ENCODE measurements at places on chromosomes 2 and 18.

DNA sequence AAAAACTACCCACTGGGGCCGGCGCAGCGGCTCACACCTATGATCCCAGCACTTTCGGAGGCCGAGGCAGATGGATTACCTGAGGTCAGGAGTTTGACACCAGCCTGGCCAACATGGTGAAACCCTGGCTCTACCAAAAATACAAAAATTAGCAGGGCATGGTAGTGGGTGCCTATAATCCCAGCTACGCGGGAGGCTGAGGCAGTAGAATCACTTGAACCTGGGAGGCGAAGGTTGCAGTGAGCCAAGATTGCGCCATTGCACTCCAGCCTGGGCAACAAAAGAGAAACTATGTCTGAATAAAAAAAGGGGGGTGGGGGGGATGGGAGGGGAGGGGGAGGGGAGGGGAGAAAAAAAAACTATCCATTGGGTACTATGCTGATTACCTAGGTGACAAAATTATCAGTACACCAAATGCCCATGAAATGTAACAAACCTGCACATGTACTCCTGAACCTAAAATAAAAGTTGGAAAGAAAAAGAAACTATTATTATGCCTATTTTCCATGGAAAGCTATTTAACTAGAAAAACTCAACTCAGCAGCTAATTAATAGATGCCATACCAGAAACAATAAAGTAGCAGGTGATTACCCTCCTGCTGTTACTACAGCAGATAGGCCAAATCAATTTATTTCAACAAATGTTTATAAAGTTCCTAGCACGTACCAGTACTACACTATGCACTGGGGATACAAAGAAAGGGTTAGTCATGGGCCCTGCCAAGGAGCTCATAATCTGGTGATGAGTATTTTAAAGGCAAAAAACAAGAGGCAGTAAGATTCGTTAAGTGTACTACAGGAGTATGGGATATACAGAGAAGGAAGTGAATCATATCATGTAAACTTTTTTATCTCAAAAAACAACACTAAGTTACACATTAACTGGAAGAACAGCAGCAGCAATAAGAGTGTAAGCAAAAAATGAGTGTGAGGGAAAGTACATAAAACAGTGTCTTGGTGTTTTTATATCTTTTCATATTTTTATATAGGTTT lies 112.8 kb upstream of the SLC39A10 start:
- DNase-seq: no peak

DNA sequence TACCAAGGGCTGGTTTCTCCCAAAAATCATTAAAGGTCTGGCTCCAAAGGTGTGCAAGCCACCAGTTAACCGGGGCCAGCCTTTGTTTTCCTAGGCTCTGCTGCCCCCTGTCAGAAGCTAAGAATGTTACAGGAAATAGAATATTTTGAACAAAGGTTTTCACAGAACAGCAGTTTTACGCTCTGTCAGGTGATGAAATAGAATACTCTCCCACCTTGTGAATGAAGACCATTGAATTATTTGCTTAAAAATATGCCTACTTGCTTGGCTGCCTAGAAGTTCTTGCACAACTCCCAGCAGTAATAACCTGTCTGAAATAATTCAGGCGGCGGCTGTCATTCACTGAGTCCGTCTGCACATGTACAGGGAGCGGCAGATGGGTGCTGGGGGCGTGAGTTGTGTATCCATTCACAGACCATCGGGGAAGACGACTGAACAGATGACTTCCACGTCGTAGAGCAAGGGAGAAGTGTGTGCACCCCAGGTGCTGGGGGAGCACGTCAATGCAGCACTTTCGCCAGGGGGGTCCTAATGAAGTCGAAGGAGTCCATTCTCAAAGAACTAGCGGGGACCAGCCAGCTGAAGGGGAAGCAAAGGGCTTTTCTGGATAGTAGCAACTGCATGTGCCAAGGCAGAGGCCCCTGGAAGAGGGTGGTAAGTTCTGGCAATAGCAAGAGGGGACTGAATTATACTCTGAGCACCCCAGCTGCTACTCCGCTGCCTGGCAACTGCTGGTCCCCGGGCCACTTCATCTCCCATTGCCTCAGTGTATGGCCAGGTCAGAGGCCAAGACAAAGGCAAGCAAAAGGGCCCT lies 56.1 kb downstream of the SF3B1 start:
- DNase-seq: peak; percentile 96

DNA sequence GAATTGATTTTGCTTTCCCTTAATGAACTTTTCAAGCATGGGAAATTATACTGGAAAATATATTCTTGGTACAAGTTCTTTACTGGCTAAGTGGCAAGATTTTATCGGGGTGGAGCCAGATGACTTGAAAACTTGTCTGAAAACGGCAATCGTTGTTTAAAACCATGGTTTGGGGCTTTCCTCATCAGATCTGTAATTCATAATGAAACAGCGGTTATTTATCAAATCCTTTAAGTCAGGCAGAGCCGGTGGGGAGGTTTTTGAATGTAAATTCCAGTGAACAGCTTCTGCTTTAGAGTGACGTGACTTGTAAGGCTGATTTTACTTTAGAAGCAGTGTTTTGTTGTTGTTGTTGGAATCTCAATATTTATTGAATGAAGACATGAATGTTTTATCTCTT lies 2.6 kb downstream of the SEC11C start:
- no peak for DNase-seq

GRCh38 chr2:98471402-98472131 lies 26.9 kb downstream of the INPP4A start:
- no peak for DNase-seq

- DNase-seq: no peak
Observed at GRCh38 chr18:35743916-35744315, 162.4 kb downstream of the GALNT1 start.

GRCh38 chr2:85551698-85552678 lies 9.3 kb downstream of the GGCX start:
- peak; percentile 68 for DNase-seq

Data from NCI-H2171 treated with DMSO at 0.1 percent for 48 hours (cell line).